Activated CD8-positive, alpha-beta T cell treated with anti-CD3 and anti-CD28 coated beads for 36 hours (primary cell): ENCODE measurements at places on chromosomes 16 and 17.

DNA sequence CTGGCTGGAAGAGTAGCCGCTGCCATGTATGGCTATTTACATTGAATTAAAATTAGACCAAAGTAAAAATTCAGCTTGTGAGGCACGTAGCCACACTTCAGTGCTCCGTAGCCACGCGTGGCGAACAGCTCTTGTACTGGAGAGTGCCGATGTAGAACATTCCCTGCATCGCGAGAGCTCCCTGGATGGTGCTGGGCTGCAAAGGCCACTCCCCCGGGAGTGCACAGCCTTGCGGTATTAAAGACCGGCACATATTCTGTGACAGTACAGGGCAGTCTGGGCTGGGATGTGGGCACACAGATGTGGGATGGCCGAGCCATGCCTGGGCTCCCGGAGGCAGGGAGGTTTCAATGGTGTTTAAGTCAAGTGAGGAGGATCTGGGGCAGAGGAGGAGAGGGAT, 102.2 kb downstream of the CMIP start:
- no peak for DNase-seq

DNA sequence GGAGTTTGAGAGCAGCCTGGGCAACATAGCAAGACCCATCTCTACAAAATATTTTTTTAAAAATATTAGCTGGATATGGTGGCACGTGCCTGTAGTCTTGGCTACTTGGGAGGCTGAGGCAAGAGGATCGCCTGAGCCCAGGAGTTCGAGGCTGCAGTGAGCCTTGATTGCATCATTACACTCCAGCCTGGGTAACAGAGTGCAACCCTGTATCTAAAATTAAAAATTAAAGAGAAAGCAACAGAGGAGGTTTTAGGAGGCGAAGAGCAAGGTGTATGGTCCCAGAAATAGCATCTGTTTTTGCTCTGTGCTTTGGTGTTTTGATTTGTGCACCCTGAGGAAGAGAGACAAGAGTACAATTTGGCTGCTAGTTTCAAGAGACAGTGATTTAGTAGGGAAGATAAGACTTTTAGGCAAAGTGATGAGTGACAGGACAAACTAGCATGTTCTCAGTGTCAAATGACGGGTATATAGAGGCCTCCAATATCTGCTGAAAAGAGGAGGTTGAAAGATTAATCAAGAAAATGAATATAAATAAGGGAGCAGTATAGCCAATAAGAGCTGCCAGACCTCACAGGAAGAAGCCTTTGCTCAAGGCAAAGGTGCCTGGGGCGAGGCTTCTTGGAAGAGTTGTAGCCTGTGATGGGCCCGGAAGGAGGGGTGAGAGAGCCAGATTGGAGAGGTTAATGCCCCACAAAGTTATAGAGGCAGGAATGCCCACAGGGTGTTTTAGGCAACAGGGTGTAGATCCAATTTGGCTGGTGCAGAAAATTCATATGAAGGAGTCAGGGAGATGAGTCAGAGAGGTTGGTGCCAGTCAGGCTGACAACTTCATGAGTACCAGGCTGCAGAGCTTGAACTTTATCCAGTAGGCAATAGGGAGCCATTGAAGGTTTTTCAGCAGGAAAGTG, 11.4 kb downstream of the HLF start:
- DNase-seq, result no peak

DNA sequence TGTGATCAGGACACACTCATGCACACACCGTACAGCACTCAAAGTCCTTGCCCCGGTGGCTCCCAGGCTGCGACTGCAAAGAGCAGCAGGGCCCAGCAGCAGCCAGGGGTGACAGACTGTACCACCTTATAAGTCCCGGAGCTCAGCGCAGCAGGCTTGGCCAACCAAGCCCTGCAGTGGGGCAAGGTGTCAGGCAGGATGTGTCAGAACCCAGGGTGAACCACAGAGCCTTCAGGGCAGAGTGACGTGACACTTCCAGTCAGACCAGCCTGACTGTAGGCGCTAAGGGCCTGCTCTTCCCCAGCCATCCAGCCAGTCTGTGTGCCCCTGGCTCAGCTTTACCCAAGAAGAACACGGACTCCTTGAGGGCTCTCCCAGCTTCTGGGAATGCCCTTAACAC, 204.1 kb downstream of the COPRS start:
- peak; percentile 51 for DNase-seq

GRCh38 chr17:48605991-48606891, 1.5 kb upstream of the HOXB6 start:
- DNase-seq, result no peak

GRCh38 chr17:69245617-69246016, 17.0 kb upstream of the ABCA10 start:
- no peak for DNase-seq

DNA sequence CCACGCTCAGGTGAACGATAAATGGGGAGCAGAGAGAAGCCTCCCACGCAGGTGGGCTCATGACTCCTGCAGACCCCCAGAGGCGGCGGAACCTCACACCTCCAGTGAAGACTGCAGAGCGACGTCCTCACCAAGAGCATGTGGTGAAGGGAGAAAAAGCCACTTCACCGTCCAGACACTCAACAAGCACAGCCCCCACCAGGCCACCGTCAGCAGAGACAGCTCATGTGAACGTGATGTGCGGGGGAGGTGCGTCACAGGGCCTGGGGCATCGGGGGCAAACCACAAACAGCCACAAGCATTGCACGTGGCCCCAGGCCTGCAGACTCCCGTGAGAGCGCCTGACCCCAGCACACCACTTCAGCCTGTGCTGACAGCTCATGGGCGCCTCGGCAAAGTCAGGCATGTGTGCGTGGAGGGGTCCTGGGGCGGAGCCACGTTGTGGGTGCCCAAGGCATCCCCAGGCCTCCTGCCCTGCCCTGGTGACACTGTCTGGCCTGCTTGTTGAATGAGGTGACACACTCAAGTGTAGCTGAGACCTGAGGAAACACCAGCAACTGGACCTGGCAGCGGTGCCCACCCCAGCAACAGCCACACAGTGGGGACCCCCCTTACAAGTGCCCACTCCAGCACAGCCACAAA, 19.0 kb downstream of the LMF1 start:
- DNase-seq, result no peak

GRCh38 chr17:60604686-60605334, 4.8 kb downstream of the PPM1D start:
- DNase-seq, result no peak

DNA sequence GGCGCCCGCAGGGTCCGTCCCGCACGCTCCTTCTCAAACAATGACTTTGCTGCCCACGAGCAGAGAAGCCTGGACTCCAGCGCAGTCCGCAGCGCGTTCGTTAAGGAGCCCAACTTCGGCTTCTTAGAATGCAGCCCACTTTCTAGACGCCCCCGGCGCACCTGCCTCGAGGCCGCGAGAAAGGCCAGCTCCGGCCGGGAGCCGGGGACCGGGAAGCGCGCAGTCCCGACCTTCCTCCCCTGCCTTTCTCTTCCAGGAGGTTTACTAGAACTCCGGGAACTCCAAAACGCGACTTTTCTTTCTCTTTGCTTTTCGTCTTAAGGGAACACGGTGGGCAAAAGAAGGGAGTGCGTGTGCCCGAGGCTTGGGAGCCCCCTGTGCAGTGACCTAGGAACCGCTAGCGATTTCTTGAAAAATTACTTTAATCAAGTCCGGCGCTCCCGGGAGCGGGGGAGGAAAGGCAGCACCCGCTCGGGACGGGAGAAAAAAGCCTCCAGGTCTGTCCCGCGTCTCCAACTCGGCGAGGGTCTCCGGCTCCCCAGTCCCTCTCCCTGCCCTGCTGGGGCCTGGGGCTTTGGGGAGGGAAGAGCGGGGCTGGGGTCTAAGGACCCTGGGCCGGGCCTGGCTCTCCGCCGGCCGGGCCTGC, 2.6 kb downstream of the HNF1B start:
- peak; percentile 21 for DNase-seq

DNA sequence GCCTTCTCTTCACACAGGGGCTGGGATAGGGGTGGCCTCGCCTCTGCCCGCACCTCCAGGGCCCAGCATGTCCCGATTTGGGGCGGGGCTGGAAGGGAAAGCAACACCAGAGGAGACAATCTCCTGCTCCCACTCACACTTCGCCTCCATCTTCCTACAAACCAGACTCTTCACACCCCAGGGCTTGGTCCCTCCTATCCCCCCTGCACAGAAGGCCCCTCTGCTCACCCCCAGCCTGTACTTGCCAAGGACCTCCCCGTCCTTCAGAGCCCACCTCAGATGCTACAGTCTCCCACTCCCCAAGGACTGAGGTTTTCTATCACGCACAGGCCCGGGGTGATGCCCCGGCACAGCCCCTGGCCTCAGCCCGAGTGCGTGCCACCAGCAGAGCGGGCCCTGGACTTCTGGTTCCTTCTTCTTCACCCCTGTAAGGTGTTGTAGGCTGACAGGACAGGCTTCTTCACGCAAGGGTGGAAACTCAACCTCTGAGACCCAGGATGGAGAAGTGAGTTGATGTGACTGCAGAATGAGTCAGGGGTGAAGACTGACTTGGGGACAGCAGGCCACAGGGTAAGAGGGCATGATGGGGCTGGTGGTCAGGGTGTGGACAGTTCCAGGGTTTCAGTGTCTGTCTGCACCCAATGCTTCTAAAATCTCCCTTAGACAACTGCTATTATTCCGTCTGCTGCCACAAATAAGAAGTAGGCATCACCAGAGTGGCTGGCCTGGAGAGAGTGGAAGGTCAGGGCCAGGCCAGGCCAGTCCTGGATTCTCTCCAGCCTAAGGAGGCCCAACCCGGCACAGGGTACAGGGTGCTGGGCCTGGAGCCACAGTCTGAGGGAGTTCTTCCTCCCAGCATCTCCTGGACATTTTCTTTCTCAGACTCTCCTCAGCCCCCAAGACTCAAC, 2.5 kb downstream of the ITGAE start:
- no peak for DNase-seq

- no peak for DNase-seq
These were observed 11.9 kb upstream of the CYTH1 start for GRCh38 chr17:78793968-78794367.

- no peak for DNase-seq
These were observed 207.9 kb downstream of the TANC2 start for GRCh38 chr17:63173903-63174302.

DNA sequence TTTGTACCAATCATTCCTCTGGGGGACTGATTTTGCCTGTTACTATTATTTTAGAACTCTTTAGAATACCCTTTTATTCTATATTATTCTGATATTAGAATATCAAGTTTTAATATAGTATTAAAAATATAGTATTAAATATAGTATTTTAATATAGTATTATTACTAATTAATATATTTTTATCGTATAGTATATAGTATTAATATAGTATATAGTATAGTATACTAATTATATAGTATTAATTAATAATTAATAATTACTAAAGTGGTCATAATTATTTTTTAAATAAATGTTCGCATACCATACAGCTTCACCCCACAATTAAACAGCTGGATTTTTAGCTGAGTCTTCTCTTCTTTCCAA, 73.3 kb downstream of the GNAO1 start:
- no peak for DNase-seq

DNA sequence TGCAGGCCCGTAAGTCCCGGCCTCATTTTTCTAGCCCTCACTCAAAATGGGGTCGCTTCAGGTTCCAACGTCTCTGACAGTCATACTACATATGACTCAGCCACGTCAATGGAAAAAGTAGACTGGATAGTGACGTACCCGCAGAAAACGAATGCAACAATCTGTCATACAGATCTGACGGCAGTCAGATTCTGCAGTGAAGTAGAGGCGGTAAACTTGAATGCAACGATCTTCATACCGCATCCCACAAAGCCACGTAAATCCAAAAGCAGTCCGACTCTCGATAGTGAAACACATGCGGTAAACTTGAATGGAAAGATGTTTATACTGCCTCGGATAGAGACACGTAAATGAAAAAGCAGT, 38.4 kb upstream of the ARL4D start:
- peak; percentile 91 for DNase-seq

- DNase-seq, result no peak
These were observed 34.9 kb downstream of the CD300LF start for GRCh38 chr17:74677558-74678466.

GRCh38 chr17:49742166-49742638, 21.7 kb downstream of the FAM117A start:
- DNase-seq, result no peak

GRCh38 chr17:69473841-69474831, 59.6 kb downstream of the MAP2K6 start:
- DNase-seq, result no peak

- DNase-seq, result no peak
These were observed 121.5 kb upstream of the ADAMTS18 start for GRCh38 chr16:77556201-77556873.

DNA sequence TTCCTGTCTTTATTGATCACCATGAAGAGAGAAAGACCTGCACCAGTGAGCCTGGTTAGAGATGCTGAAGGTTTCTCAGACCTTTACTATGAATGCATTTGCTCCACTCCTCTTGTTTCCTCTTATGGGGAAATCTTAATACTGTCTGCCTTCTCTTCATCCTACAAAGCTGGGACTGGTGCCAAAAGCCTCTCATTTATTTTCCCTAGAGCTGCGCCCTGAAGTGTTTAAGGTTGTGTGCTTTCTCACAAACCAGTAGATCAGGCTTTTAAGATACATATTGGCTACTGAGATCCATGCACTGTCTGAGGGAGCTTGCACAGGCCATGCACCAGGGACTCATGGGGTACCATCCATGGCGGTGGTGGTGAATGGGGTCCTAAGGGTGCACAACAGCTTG, 286.1 kb upstream of the PMFBP1 start:
- DNase-seq, result no peak

DNA sequence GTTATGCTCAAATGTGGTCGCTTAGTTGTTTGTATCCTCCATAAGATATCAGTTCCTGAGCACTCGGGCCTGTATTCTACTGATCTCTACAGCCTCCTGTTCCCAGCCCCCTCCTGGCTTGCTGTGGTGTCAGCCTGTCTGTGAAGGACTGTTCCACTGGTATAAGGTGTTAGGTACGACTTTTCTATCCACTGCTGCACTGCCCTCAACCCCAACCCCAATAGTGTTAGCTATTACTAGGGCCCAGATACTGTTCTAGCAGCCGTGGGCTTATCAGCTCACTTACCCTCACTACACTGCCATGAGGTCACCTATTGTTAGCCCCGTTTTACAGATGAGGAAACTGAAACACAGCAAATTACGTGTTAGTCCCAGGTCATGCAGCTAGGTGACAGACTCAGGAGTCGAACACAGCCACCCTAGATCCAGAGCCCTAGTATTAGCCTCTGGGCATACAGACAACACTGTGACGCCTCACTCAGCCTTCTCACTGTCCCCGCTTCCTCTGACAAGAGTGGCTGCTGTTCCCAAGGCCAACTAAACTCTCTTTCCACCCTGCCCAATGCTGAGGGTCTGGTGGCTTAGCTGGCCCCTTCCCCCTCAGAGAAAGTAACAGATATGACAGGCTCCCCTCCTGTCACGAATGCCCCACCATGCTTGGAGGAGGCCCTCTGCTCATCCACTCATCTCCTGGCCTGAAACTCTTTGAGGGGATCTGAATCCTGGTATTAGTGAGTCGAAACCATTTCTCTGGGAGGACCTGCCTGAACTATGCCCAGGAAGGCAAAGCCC, 25.6 kb upstream of the ZNF652 start:
- peak; percentile 37 for DNase-seq

GRCh38 chr16:57477531-57478202, 8.6 kb downstream of the DOK4 start:
- no peak for DNase-seq

DNA sequence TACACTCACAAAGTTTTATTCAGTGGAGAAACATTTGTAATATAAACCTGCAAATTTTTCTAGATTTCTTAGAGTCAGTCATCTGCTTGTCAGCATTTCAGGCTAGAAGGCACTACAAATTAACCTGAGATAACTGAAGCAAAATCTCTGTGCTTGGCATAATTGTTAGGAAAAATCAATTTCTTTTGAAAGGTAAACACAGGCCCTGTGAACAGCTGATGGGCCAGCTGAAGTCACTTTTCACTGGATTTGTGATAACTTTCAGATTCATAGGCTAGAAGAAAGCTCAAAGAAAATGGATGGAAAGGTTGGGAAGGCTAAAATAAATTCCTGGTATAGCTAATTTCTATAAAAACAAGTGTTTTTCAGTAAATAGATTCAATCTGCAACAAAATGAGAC, 34.0 kb upstream of the SLC6A2 start:
- DNase-seq, result no peak
